ENCODE measurements at places on chromosomes 4 and X.

DNA sequence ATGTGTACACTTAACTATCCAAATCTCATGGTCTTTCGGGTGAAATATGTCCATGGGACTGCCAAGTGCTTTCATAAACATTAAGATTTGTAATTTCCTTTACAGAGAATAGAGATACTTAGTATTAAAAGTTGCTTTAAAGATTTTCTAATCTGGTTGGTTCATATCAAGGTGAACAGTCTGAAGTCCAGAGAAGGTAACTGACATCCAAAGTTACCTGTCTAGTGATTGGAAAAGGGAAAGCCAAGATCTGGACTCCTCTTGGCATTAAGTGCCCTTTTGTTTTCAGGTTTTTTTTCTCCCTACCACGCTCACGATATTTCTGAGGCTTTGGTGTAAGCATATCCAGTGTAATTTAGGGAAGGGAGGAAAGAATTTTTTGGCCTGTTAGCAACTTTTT lies 5.0 kb downstream of the SMAD1 start:
- no peak for DNase-seq

GRCh38 chr4:2572866-2573265 lies 36.4 kb downstream of the FAM193A start:
- no peak for DNase-seq

- DNase-seq, result no peak
Measured at GRCh38 chrX:77440330-77440729, 6.9 kb upstream of the FGF16 start.

DNA sequence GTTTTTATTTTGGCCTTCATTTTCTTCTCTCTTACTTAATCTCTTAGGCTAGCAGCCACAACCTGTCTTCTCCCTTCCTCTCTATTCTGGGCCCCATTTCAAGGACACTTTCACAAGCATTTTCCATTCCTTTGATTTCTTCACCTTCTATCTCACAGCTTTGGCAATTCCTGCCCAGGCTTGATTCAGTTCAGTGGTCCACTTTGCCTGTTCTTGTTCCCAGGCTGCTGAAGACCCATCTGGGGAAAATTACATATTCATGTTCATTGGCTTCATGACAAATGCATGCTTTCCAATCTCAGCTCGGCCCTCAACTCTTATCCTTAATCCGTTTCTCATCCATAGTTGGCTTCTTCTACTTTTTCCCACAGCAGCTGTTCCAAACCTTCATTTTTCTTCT lies 38.7 kb upstream of the LPAR4 start:
- DNase-seq, result no peak

DNA sequence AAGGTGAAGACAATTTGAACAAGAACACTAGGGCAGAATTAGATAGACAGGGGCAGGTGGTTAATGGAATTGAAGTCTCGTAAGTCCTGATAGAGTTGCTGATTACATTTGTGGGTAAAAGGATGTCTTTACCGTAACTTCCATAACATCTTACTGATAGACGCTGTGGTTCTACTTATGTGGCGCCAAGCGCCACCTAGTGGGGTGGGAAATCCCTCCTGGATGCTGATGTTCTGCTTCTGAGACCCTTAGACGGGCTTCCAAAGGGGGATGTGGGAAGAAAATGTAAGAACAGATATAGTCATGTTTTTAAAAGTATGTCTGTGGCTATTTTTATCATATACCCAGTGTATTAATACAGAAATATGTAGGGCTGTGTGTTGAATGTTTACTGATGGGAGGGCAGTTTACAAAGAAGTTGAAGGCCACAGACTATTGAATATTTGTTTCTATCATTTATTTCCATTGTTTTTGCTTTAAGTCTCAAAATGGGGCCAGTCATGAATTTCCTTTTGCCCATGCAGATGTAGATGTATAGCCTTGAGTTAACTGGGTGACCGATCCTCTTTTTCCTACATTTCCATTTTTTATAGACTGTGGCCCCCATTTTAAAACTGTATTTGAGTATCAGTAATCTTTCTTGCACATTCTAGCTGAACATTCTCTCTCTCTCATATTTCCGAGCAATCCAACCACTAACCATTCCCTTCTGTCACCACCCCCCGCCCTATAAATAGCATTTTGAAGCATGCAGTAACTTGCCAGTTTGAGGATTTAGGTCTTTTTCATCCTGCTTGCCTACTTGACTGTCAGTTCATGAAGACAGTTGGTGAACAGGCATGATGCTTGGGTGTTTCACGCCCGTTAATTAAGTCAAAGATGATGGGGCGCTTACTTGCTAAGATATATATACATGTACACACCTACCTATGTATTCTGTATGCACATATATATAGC lies 12.1 kb upstream of the TLR8 start:
- DNase-seq, result no peak

DNA sequence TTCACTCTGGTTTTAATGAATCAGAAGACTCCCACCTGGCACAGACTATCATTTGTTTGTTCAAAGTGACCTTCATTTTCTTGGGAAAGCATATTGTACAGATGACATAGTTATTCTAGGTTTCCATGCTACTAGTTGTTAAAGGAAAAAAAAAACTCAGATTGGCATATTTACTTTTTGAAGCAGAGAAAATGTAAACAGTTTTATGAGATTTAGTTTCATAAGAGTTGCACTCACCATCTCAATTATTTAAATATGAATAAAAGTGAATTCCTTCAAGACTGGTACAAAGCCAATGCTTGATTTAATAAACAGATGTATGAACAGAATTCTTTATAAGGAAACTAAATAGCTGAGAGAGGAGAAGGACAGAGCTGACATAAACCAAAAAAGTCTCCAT lies 280.3 kb upstream of the UGT8 start:
- no peak for DNase-seq

- no peak for DNase-seq
Measured at GRCh38 chr4:138961129-138961528, 54.5 kb upstream of the NOCT start.

GRCh38 chr4:2648159-2648814 lies 107.8 kb downstream of the TNIP2 start:
- DNase-seq, result no peak

DNA sequence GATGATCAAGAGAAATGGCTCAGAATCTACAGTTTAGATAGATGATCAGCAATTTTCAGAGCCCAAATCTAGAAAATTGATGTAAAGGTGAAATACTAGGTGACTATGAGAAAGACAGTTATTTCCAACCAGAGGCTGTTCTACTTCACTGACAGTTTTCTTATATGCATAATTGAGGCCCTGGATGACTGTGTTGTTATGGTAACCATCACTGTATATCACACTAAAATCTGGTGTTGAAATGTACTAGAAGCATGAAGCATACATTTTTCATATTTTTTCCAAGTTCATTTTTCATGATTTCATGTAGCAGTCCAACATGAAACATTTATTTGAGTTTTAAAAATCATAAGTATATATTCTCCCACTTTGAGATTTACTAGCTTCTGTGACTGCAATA lies 87.4 kb downstream of the ATXN3L start:
- DNase-seq, result no peak

- DNase-seq, result no peak
Measured at GRCh38 chr4:176849076-176849475, 56.4 kb upstream of the VEGFC start.

DNA sequence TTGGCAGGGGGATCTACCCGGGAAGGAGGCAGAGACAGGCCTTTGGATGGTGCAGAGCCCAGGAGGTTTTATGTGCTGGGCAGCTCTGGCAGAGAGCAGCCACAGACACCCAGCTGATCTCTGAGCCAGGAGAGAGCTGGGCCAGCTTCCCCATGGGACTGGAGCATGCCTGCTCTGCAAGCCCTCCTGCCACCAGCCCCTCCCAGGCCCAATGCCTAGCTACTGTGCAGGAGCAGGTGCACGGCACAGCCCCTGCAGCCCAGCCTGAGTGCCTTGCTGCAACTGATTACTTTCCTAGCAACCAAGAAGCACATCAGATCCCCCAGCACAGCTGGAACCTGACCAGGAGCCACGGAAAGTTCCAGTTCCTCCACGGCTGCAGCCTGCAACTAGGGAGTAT lies 57.8 kb upstream of the BEND2 start:
- DNase-seq, result no peak

- DNase-seq, result peak; percentile 87
Measured at GRCh38 chr4:109921384-109921808, 8.7 kb downstream of the EGF start.

DNA sequence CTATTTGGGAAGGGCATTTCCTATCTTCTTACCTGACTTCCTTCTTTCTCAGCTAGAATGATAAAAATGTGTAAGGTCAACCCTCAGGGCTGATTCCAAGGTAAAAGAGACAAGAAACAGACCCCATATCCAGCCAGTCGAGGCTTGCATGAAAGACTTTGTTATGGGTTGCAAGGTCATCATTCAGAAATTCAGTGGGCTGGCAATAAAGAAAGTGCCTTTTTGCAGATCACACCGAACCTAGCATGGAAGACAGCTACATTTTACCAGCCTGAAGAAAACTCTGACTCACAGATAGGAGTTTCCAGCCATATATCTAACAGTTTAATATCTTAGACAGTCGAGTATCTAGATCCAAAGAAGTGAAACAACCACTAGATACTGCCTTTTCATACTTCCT lies 87.4 kb downstream of the PDGFC start:
- peak; percentile 12 for DNase-seq

DNA sequence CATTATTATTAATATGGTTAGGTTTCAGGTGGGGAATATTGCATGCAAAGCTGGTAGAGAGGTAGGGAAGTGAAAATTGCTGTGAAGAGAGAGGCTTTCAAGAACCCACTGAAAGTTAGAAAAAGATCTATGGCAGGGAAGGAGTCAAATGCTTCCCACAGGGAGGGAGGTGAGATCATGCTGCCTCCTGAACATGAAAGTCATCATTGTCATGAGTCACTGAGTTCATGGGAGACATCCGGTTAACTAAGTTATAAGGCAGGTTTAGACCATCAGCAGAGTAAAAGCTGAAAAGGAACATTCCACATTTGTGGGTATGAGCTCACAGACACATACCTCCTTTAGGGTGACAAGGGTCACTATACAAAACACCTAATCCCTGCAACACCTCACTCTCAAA lies 16.2 kb downstream of the GATB start:
- peak; percentile 90 for DNase-seq

DNA sequence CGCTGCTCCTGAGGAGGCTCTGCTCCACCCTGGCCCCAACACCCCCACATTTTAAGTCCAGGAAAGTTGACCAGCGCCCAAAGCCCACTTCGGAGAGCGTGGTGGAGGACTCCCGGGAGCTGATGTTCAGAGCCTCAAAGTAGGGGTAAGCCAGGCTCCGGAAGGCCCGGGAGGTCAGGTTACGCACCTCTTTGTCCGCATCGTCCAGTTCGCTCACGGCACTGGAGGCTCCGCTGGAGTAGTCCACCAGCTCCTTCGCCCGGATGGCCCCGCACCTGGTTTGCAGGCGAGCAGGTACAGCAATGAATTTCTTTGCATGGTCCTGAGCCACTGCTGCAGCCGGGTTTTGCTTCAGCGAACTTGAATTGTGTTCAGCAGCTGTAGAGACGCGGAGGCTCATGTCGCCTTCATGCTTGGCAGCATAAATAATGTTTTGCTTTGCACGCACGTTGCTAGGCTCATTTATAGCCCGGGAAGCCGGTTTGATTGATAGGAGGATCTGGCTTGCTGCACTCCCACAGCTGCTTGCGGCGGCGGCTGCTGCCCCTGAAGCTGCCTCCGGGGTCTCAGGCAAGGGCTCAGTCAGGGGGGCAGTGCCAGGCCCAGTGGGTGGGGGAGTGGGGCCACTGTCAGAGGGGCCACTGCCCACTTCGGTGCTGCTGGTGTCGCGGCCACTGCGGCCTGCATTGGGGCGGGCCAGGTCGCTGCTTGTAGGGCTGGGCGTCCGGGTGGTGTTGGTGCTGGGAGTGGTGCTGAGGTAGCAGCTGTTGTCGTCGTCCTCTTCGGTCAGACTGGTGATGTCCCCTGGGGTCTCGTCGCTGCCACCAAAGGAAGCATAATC lies 4.8 kb downstream of the C4orf54 start:
- DNase-seq, result no peak

DNA sequence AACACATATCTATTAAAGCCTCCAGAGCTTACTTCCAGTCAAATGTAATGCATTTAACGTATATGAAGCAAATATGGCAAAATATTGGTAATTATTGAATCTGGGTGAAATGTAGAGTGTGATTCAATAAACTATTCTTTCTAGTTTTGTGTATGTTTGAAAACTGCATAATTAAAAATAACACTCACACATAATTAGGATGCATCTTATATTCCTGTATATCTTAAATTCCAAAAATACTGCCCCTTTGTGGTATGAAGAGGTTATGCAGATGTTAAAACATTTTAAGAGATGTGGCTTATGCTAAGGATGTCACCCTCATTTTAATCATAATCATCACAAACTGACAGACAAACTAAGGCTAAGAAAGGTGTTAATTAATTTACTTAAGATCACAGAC lies 182.9 kb downstream of the COX18 start:
- no peak for DNase-seq

DNA sequence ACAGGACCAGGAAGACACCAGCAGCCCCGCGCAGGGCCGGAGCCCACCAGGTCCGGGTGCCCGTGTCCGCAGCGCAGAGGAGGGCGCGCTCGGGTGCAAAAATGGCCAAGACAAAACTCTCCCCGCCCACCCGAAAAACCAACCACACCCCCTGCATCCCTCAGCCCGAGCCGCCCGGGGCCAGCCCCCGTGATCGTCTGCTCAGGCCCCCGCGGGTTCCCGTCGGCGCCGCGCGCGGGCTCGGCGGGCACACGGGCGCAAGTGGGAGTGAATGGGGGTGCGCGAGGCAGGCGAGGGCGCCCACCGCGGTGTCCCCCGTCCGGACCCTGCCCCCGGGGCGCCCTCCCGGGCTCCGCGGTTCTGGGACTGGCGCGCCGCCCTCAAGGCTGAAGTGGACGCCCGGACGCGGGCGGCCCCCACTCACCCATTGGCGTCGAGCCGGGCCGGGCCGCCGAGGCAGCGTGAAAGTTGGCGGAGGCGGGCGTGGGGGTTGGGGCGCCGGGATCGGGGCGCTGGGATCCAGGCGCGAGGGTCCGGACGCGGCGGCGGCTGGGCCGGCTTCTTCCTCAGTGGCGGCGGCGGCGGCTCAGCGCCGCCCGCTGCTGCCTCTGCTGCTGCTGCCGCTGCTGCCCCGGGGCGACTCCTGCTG lies 393 bp downstream of the SH3KBP1 start:
- no peak for DNase-seq

DNA sequence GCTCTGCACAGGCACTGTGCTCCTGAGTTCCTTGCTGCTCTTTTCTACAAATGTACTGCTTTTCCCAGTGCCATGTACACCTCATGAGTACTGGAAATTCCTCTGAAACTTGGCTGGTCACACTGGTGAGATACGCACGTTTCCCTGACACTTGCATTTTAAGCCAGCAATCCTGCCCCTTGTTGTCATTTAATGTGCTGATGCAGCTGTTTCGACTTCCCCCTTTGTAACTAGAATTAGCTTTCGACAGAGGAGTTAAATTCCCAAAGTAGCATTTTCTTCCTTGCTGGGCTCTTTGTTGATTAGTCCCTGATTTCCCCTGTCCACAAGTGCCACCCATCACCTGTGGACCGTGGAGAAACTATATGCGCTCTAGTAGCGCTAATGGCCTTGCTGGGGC lies 77.5 kb downstream of the IQCM start:
- DNase-seq, result no peak

DNA sequence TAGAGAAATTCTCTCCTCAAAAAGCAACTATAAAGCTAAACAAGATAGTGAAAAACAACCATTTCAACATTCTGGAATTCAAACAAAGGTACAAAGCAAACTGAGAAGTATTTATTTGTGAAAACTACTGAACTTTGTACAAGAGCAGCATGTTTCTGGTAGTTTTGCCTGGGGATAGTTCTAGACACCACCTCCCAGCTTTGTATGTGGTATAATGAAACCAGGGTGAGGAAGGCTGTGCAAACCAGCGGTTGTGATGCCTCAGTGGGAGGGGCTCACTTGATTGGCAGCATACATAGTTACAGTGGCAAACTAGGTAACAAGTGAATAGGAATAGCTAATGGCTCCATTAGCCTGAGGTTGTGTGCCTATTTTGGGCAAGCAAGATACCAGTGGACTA lies 18.6 kb upstream of the FRMD7 start:
- no peak for DNase-seq
